ENCODE measurements at places on chromosomes 6 and 20.

DNA sequence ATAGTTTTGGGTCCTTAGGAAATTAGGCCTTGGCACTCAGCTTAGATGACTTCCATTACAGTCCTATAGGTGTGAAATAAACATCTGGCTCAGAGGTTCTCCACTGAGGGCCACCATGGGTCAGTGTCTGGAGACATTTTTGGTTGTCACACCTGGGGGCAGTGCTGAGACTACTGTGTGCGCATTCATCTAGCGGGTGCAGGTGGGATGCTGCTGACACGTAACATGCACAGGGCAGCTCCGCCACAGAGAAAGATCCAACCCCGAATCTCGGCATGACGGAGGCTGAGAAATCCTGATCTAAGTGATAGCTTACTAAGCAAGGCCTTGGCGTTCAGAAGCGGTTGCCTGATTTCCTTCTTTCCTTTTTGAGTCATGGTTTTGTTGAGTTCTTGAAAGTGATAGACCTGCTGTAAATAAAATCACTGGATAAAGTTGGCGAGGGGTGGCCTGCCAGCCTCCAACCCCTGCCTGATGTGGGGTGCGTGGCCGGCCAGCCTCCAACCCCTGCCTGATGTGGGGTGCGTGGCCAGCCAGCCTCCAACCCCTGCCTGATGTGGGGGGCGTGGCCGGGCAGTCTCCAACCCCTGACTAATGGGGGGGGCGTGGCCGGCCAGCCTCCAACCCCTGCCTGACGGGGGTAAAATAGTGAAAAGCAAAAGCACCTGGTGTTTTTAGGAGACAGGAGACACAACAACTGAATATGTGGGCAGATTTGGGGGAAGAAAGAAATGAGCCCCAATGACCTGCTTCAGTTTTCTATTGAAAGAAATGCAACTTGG, 158.1 kb downstream of the CDH26 start:
- no peak for DNase-seq

DNA sequence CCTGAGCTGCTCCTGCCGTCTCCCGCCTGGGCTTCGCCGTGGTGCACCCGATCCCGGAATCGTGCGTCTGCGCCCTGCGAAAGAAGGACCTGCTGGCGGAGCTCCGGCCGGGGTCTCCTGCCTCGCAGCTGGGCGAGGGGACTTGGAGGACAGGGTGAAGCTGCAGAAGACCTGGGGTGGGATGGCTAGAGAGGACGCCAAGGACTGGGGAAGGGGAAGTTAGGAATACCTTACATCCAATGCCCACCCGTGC, 150.2 kb downstream of the PRL start:
- DNase-seq = no peak

DNA sequence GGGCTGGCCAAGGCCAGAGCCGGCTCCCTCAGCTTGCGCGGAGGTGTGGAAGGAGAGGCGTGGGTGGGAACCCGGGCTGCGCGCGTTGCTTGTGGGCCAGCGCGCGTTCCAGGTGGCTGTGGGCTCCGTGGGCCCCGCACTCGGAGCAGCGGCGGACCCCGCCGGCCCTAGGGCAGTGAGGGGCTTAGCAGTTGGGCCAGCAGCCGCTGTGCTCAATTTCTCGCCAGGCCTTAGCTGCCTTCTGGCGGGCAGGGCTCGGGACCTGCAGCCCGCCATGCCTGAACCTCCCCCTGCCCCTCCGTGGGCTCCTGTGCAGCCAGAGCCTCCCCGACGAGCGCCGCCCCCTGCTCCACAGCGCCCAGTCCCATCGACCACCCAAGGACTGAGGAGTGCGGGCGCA, 108.4 kb downstream of the GMPR start:
- no peak for DNase-seq

- no peak for DNase-seq
Observed at GRCh38 chr6:64522859-64523258, 887.3 kb downstream of the PHF3 start.

DNA sequence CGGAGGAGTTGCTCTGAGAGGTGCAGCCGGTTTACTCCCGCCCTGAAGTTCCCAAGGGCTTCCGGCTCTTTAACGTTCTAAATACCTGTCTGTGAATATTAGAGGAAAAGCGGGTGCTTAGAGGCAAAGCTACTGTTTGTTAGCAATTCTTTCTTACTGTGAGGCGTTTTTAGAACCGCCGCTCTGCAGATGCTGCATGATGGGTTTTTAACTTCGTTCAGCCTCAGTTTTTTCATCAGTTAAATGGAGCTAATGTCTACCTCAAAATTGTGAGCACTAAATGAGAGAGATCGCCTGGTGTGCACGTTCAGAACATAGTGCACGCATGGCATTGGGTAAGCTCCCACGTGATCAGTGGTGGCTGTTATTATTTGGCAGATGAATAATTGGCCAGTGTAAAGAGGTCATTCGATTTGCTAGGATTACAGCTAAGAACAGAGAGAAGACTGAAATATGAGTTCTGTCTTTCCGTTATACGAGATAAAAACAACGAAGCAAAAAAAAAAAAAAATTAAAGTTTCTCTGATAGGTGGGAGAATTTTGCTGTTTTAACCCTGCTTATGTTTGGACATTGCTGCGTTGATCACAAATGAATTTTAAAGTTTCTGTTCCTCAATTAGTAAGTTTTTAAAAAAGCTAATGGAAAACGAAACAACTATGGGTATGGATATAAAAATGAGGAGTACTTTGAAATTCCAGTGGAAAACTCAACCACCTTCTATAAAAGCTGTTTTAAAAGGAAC, 660 bp upstream of the TFB1M start:
- peak; percentile 27 for DNase-seq

- DNase-seq = no peak
Observed at GRCh38 chr6:142255785-142256184, 46.0 kb upstream of the ADGRG6 start.

DNA sequence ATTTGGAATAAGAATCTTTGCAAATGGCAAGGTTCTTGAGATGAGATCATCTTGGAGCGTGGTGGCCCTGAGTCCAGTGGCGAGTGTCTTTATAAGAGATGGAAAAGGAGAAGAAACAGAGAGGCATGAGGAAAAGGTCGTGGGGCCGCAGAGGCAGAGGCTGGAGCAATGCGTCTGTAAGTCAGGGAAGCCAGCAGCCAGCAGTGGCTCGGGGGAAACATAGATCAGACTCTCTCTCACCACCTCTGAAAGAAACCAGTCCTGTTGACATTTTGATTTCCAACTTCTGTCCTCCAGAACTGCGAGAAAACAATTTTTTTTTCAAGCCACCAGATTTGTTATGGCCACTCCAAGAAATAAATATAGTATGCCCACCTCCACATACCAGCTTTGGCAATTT, 226.6 kb downstream of the TFAP2C start:
- DNase-seq = no peak

GRCh38 chr6:89723046-89723445, 84.5 kb upstream of the LYRM2 start:
- no peak for DNase-seq

DNA sequence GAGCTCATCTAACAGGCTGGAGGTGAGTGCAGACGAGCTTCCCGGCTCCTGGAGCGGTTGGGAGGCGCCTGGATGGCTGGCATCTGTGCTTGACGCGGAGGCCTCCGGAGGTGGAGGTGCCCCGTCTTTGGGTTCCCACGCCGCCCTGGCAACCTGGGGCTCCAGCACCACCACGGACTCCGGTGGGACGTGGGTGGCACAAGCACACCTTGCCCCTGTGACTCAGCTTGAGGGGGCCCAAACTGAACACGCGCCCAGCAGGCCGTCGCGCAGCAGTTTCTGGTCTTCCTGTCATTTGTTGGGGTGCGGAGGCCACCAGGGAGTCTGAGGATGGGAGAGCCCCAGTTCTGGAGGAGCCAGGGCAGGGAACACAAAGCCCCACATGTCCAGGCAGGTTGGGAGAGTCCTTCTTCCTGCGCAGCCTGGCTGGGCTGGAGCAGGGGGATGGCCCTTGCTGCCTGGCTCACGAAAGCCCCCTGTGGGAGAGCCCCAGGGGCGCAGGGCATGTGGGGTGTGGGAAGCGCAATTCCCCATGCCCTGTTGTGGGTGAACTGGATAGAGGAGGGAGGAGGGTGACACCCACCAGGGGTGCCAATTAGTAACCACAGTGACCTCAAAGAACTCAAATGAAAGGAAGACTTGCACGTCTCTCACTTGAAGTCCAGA, 1378.6 kb upstream of the DEFB115 start:
- DNase-seq = no peak

GRCh38 chr20:44460795-44461141, 14.9 kb upstream of the TTPAL start:
- no peak for DNase-seq
